Left renal pelvis (tissue), 4 donors: ENCODE measurements at places on chromosomes 3 and 15. TPM values are rescaled to one million over a fixed set of nuclear protein-coding genes. Genes with fewer than 3 reads are reported as not detected.

DNA sequence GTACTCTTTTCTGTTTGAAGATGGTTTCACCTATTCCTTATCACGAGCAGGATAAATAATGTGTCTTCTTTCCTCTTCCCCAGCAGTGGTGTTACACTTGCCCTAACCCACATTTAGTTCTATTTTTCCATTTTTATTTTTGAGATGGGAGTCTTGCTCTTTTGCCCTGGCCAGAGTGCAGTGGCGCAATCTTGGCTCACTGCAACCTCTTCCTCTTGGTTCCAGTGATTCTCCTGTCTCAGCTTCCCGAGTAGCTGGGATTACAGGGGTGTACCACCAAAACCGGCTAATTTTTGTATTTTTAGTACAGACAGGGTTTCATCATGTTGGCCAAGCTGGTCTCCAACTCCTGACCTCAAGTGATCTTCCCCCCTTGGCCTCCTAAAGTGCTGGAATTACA lies 372.4 kb downstream of the FOXP1 start:
- no peak for DNase-seq

DNA sequence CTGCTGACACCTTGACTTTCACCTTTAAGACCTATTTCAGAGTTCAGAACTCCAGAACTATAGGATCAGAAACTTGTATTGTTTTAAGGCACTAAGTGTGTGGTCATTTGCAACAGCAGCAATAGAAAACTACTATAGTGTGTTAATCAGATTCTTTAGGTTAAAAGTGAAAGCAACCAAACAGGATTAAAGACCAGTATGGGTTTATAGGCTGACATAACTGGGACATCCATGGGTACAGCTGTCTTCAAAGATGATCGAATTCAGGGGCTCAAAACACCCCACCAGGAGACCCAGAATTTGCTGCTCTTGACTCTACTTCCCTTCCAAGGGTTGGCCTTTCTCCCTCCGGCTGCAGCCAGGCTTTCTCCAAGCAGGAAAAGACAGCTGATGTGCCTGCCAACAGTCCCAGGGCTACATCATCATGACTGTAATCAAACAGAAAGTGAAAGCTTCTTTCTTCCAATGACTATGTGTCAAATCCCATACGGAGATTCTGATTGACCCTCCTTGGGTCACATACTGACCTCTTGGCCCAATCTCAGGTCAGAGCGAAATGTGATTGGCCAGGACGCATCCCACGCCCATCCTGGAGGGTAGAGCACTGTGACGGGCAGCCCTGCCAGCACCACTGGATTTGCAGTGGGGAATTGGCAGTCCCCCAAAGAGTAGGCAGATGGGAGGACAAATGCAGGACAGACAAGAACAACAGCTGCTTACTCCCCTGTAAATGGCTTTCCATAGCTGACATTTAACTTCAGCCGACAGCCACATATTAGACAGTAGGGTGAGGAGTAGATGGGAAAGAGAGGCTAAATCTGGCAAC lies 51.4 kb upstream of the RNF7 start:
- no peak for DNase-seq

DNA sequence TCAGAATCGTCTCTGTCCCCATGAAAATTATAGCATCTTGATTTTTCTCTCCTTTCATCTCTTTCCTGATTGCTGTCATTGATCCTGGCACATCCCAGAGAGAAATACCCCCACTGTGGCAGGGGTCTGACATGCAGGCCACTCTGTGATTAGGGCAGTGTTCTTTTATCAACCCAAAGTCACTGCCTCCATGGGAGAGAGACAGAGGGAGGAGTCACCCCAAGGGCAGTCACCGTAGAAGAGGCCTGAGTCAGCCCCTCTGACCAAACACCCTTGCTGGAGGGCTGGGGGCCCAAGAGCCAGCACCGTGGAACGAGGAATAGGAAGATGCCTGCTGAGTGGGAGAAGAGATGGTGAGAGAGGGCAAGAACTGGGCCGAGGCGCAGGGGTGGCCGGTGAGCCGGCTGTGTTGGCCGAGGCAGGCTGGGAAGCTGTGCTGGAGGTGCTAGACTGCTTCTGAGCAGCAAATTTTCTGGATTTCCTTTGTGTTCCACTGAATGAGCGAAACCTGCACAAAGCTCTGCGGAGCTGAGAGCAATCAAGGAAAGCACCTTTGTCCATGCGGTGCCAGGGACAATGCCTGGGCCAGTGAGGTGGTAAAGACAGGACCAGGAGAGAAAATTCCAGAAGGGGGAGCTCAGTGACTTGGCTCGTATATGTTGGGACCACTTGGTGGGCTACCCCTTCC lies 103.8 kb downstream of the ADCY5 start:
- no peak for DNase-seq

GRCh38 chr3:71910108-71910507 lies 125.2 kb upstream of the PROK2 start:
- DNase-seq = no peak

DNA sequence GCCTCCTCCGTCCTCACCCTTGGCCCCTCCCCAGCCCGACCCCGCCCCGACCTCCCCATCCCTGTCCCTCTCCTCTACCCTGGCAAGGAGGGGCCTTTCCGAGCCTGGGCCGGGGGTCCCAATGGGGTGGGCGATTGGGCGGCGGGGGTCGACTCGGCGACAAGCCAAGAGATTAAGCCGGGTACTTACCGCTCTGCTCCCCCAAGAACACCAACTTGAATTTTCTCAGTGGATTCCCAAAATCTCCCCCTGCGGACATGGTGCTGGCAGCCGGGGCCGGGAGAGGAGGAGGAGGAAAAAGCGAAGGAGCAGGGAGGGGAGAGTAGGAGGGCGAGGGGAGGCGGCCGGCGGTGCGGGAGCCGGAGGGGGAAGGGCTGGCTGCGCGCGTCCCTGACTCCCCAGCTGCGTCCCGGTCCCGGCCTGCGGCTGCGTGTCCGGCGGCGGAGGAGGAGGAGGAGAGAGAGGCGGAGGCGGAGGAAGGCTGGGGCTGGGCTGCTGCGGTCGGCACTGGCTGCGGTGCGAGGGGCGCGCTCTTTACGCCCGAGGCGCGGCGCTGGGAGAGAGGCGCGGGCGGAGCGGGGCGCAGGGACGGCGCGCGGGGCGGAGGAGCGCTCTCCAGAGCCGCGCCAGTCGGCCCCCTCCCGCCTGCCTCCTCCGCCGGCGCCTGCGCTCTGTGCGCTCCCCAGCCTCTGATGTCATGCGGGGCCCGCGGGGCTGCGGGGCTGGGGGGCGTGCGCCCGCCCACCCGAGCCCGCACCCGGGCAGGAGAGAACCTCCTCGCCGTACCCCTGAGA lies at the start of gene RAB6B:
RAB6B (minus strand) TSS at position 675 of the 794 bp plus-strand sequence; CDS start at position 259, 416 bp downstream.
- DNase-seq = no peak

- no peak for DNase-seq
These were observed 11.3 kb downstream of the TGFBR2 start for GRCh38 chr3:30617653-30618052.

IL17RC gene
- polyA plus RNA-seq = 42.3 TPM

SLC22A14 gene
- 0.78 TPM for polyA plus RNA-seq

SH2D7 gene
- polyA plus RNA-seq = 0.42 TPM

RLBP1 gene
- not detected for polyA plus RNA-seq

DCLK3 gene
- 0.83 TPM for polyA plus RNA-seq
